ENCODE measurements at places on chromosomes 5 and 9. TPM values are rescaled to one million over a fixed set of nuclear protein-coding genes. Genes with fewer than 3 reads are reported as not detected.
A peak's percentile ranks its signal among the peaks of the same experiment; 100 is the strongest.

DNA sequence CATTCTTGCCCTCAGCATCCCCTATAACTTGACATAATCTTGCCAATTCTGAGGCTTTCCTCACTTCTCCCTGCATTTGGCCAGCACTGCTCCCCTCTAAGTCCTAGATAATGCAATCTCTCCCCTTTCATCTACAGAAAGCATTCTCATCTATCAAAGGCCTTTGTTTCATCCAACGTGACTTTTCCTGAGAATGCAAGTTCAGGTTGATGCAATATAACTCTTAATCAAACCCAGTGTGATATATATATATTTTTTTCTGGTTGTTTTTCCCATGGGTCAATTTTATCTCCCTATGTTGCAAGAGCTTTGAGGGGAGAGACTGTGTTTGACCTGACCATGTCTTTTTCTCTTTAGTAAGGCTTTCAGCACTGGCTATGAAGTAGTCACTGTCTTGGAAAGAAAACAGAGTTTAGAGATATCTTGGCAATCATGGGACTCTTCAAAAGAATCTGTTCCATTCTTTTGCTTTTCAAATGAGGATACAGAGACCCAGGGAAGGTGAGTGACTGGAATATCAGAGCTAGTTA is 268.6 kb downstream of the TRPM3 start:
- no peak for DNase-seq

- no peak for DNase-seq
Measured at GRCh38 chr9:101025940-101026339, 2.6 kb upstream of the PLPPR1 start.

- DNase-seq = no peak
Measured at GRCh38 chr5:10445352-10445751, 3.7 kb downstream of the ROPN1L start.

DNA sequence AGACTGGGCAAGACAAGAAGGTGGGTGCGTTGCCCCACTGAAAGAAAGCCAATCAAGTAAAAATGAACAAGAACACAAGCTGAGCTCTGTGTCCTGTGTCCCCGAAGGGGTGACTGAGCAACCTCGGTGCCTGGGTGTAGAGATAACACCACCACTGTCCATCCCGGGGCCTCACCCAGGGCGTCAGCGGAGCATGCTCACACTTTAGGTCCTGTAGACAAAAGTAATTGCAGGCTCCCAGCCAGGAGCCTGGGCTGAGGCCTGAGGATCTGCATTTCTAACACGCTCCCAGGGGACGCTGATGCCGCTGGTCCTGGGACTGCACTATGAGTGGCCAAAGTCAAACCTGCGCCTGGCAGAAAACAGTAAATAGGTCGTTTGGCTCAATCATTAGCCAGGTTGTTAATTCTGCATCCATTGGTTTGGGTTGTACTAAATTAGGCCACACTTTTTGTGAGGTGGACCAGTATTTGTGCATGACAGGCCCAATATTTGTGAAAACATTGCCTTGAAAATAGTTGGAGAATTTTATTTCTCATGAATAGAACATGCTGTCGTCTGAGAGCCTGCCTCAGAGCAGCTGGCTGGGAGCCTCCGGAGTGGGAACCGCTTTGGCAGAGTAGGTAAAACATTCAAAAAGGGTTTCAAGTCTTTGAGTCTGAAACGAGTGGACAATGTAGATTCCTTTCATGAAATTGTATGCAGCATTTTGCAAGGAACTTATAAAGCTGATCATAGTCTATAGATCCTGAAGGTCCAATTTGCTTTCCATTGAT is 38.3 kb downstream of the ANKRD33B start:
- DNase-seq = no peak

- no peak for DNase-seq
Measured at GRCh38 chr5:118366429-118366828, 621.9 kb downstream of the DTWD2 start.

DNA sequence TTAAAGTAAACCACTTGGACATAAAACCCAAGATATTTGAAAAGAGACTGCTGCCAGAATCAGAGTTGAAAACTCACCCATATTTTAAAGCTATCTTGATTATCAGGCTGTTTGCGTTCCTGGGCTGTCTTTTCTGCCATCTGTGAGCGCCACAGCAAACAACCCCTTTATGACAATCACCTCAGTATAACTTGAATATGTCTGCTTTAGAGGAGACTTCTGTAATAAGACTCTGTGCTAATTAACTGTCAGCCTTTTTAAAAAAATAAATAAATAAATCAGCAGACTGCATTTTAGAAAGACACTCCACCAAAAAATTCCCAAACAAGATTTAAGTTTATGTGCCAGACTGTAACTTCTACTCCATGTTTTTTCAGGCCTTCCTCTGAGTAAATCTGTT is 375.7 kb upstream of the CCNH start:
- no peak for DNase-seq

DNA sequence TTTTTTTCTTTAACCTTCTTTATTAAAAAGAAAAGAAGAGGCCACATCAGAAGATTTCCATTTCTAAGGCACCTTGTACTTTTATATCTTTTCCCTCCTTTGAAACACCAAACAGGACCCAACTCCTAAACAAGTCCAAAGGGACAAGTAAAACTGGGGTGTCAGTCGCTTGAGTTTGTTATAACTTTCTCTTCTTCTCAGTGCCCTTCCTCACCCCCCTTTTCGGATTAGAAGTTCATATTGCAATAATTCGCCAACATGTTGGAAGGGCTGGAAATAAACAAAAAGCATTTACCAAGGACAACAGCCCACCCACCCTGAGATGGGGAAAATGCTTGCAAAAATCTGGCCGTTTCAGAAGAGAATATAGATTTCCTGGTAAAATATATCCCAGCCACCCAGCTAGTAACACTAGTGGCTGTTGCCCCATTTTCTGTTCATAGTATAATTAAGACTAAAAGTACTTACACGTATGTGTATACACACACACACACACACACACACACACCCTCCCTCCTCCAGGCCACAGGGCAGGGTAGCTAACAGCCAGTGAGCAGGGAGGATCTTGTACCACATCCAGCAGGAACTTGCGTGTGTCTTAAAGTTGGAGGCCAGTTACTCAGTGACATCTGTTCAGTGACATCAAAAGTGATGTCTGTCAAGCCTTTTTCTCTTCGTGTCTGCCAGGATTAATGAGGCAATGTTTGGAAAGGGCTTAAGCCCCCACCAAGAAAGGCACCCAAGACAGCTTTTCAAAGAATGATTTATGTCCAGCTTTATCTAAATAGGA is 149.1 kb upstream of the KLF4 start:
- DNase-seq = peak; percentile 4

DNA sequence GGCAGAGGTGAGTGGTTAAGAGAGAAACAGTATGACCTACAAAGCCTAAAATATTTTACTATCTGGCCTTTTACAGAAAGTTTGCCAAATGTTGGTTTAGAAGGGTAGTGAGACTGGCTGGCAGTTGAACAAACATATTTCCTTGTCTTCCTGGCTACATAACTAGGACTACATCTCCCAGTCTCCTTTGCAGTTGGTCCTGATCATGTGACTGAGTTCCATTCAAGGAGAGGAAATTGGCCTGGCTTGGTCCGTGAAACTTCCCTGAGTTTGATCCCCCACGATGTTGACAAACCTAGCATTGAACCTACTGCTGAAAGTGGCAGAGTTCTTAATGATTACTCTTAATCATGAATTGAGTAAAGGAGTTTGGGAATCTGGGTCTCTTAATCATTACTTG is 280.8 kb downstream of the SLIT3 start:
- peak; percentile 42 for DNase-seq

GRCh38 chr5:132321109-132321721 is 27.0 kb downstream of the SLC22A4 start:
- no peak for DNase-seq

GRCh38 chr5:158519433-158520021 is 580.2 kb downstream of the EBF1 start:
- no peak for DNase-seq

DNA sequence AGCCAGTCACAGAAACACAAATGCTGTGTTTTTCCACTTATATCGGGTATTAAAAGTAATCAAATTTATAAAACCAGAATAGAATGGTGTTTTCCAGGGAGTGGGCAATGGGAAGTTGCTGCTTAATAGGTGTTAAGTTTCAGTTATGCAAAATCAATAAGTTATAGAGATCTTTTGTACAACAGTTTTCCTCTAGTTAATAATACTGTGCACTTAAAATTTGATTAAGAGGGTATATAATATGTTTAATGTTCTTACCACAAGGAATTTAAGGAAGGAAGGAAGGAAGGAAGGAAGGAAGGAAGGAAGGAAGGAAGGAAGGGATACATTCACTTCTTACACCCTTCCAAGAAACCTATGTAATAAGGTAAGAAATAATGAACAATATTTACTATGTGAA is 867.7 kb upstream of the CDH6 start:
- DNase-seq = no peak

- peak; percentile 84 for DNase-seq
Measured at GRCh38 chr9:36328798-36329411, 70.7 kb upstream of the GNE start.

DNA sequence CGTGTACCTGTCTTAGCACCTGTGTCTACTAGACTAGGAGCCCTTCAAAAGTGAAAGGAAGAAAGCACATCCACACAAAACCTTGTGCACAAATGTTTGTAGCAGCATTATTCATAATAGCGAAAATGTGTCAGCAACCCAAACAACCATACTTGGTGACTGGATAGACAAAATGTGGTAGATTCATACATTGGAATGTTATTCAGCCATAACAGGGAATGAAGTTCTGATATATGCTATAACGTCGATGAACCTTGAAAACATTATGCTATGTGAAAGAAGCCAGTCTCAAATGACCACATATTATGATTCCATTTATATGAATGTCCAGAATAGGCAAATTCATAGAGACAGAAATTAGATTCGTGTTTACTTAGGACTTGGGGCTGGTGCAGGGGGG is 57.8 kb upstream of the LARP1 start:
- DNase-seq = no peak

- peak; percentile 74 for DNase-seq
Measured at GRCh38 chr5:107469485-107470294, 201.0 kb downstream of the EFNA5 start.

GRCh38 chr9:118252027-118252426 is 547.8 kb downstream of the TLR4 start:
- no peak for DNase-seq

DNA sequence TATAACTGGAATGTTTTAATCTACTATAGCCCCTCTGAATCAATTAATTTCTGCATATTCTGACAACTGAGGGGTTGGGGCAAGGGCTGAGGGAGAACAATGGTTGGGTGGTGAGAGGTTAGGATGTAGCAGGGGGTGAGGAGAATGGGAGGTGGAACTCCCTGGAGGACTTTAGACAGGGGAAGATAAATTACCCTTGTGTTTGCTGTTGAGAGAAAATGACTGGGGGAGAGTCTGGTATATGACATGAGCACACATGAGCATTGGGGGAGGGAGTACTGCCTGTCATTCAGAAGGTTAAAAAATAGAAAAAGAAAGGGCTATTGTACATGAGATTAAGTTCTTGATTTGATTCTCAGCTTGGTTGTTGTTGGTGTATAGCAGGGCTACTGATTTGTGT is 37.2 kb upstream of the PAPPA start:
- no peak for DNase-seq

GRCh38 chr9:130630506-130631330 is 33.7 kb upstream of the PRDM12 start:
- DNase-seq = no peak

GRCh38 chr9:86926145-86926544 is 21.2 kb downstream of the GAS1 start:
- no peak for DNase-seq

GRCh38 chr5:142686968-142687367 is 1.1 kb upstream of the FGF1 start:
- no peak for DNase-seq

GRCh38 chr5:178389026-178389729 is 156.6 kb upstream of the PHYKPL start:
- DNase-seq = no peak

DNA sequence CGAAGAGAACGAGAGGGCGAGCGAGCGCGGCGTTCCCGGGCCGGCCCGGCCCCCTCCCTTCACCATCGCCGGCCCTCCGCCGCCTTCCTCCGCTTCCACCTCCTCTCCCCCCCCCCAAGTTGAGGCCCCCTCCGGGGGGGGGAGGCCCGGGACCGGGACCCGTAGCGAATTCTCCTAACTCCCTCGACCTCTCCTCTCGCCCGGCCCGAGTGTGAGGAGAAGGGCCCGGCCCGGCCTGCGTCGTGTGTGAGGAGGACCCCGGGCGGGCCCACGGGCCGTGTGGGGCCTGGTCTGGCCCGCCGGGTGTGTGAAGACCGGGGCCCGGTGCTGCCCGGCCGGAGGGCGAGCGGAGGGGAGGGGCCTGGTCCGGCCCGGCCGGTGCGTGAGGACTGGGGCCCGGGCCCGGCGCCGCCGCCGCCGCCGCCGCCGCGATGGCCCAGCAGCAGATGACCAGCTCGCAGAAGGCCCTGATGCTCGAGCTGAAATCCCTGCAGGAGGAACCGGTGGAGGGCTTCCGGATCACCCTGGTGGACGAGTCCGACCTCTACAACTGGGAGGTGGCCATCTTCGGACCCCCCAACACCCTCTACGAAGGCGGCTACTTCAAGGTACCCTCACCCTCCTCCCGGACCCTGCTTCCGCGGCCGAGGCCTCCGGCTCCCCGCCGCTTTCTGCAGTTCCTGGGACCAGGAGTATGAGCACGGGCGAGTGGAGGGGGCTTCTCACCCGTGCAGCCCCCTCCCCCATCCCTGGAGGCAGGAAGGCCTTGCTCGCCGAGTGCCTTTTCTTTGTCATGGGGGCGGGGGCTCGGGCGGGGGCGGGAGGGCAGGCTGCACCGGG is 587 bp downstream of the UBE2R2 start:
- peak; percentile 60 for DNase-seq

- DNase-seq = no peak
Measured at GRCh38 chr5:172149073-172149472, 39.0 kb downstream of the STK10 start.

GRCh38 chr9:90795084-90795483 is 6.5 kb upstream of the SYK start:
- DNase-seq = peak; percentile 51

DNA sequence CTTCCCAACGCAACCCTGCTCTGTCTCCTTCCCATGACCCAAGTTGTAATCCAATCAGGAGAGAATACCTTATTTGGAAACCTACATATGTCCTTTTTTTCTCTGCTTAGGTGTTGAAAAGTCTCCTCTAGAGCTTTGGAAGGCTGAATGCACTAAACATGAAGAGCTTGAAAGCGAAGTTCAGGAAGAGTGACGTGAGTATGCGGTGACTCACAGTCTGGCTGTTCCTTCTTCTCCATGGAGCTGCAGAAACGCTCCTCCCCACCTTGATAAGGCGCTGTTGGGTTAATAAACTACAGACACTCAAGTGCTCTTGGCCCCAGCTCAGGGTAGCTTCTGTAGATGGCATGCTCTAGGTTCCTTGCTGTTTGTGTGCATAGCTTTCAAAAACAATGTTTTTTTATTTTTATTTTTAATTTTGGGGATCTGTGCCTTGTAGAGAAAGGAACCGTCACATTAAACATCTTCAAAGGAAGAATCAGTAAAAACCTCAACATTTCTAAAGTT is 30.7 kb downstream of the RAI14 start:
- DNase-seq = peak; percentile 98

GRIA1 gene
- total RNA-seq = not detected

TOR2A gene
- 18.9 TPM for total RNA-seq

C9 gene
- not detected for total RNA-seq

CAVIN4 gene
- 0.08 TPM for total RNA-seq

FBN2 gene
- total RNA-seq = 0.18 TPM

MARVELD2 gene
- total RNA-seq = 21.8 TPM
